ENCODE measurements at places on chromosomes 13 and 19.

- no peak for DNase-seq
Measured at GRCh38 chr13:103523858-103524257, 457.6 kb upstream of the SLC10A2 start.

- DNase-seq = peak; percentile 97
Measured at GRCh38 chr19:1113030-1113985, 9.5 kb downstream of the GPX4 start.

DNA sequence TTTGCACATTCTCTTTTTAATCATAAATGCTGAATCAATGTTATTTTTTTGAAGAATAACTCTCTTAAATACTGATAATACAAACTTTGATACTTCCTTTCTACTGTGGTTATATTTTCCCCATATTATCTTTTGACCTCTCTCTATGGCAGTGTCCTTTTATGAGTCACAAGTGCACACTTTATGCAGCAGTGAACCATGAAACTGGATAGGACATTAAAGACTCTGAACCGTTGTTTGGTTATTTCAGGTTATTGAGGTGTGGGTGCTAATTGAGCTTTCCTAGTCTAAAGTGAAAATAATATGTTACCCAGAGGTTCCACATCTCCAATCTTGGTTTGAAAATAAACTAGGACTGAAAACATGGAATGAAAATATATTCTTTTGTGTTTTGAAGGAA, 71.4 kb downstream of the DGKH start:
- no peak for DNase-seq

- no peak for DNase-seq
Measured at GRCh38 chr13:46996316-46997030, 99.6 kb upstream of the HTR2A start.

- no peak for DNase-seq
Measured at GRCh38 chr19:39867133-39867532, 21.0 kb upstream of the FBL start.

DNA sequence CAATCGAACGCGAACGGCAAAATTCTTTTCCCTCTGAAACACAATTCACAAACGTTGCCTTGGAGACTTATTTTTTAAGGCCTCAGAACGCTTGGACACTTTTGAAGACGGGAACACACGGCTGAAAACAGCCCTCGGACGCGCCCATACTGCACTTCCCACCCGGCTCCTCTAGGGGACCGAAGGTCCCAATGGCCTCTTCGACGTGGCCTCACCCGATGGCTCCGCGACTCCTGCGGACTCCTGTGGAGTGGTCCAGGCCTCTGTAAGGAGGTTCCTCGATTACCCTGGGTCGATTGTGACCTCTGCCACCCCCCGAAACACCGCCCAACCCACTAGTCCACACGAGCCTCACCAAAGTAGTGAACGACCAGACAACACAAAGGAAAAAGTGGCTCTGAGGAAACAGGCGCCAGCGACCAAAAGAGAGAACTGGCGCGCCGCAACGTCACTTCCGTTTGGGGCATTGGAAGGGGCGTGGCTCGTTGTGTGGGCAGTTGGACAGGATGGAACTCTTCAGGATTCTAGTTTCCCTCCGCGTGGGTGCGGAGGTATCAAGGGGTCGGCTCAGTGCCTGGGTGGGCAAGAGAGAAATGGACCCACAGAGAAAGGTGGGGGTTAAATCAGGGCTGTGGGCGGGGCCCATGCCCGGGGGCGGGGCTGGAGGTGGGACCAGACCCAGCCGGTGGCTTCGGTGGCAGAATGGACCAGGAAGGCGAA, at the start of gene ZNF560:
TSS of gene ZNF560 (minus strand) at position 434 of the 720 bp plus-strand sequence. CDS start 23,303 bp downstream, outside the sequence.
- no peak for DNase-seq

DNA sequence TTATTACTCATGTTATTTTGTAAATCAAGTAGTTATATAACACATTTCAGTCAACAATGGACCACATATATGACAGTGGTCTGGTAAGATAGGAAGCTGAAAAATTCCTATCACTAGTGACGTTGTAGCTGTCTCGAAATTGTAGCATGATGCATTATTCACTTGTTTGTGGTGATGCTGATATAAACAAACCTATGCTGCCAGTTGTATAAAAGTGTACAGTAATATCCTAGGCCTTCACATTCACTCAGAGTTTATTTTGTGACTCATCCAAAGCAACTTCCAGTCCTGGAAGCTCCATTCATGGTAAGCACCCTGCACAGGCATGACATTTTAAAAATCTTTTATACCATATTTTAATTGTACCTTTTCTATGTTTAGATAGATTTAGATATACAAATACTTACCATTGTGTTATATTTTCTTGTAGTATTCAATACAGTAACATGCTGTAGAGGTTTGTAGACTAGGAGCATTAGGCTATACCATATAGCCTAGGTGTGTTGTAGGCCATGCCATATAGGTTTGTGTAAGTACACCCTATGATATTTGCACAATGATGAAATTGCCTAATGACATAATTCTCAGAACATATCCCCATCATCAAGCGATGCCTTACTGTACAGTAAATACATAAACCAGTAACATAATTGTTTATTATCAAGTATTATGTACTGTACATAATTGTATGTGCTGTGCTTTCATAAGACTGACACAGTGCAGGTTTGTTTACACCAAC, 49.3 kb downstream of the IFT88 start:
- DNase-seq = no peak
